ENCODE measurements at places on chromosomes 1 and 21. TPM values are rescaled to one million over a fixed set of nuclear protein-coding genes. Genes with fewer than 3 reads are reported as not detected.

Gene IQCC
- 6.1 TPM for total RNA-seq

Gene UBE2U
- not detected for total RNA-seq

Gene TFF2
- not detected for total RNA-seq

Gene NCAM2
- not detected for total RNA-seq

Gene BARHL2
- not detected for total RNA-seq

Gene ZBTB8A
- total RNA-seq: 8.9 TPM

Gene ALX3
- not detected for total RNA-seq

Gene DNAJC6
- total RNA-seq: 0.02 TPM

Gene ST6GALNAC5
- not detected for total RNA-seq

Gene SPRR1B
- not detected for total RNA-seq

Gene MNDA
- total RNA-seq: not detected
